ENCODE measurements at places on chromosomes 13 and 19. TPM values are rescaled to one million over a fixed set of nuclear protein-coding genes. Genes with fewer than 3 reads are reported as not detected.

DNA sequence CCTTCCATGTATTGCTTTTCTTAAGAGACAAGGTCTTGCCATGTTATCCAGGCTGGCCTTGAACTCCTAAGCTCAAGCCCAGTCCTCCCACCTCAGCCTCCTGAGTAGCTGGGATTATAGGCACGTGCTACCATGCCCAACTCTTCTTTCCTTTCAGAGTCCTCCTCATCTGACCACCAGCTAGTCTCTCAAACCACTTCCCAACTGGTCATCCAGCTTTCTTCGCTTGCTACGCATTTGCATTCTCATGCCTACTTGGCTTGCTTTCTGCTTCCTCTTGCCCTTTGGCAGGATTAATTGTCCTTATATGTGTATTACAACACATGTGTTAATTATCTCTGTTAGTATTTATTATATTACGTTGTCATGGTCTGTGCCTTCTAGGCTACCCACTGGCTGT, 6.3 kb downstream of the GPR18 start:
- no peak for DNase-seq

DNA sequence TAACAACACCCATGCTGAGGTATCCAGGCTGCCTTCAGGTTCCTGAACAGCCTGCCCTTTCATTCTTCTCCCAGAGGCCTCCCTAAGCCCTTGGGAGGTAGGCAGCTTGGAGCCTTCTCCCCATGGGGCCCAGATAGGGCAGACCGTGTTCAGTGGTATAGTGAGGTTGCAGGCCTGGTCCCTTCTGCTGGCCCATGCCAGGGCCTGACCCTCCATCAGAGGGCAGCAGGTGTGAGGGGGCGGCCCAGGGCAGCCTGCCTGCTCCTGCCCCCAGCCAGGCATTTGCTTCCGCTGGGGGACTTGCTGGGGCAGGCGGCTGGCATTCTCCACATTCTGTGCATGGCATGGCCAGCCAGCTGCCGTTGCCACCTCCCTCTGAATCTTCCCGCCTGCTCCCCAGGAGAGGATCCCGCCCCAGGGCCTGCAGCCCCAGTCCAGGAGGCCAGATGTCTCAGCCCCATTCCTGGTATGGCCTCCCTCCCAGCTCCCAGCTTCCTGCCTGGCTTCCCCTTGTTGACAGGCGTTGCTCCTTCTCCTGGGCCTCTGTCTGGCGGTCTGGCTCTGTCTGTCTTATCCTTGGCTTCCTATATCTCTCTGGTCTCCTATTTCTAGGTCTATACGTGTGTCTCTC, 8.9 kb downstream of the CIC start:
- DNase-seq = no peak

GRCh38 chr19:30070198-30070967, 128.3 kb downstream of the URI1 start:
- DNase-seq = peak; percentile 73

The INSL3 gene
- total RNA-seq = not detected

The DPF1 gene
- total RNA-seq = 0.65 TPM
